ENCODE measurements at places on chromosomes 6 and 20. TPM values are rescaled to one million over a fixed set of nuclear protein-coding genes. Genes with fewer than 3 reads are reported as not detected.

- no peak for DNase-seq
Measured at GRCh38 chr6:53828215-53828614, 33.4 kb downstream of the LRRC1 start.

PRR18 gene
- 0.50 TPM for total RNA-seq

TMC2 gene
- total RNA-seq: not detected

GRCh38 chr20:35772563-35773058 lies 796 bp downstream of the PHF20 start:
- no peak for DNase-seq

MACROD2 gene
- 1.0 TPM for total RNA-seq

- DNase-seq: no peak
Measured at GRCh38 chr6:22598339-22598738, 29.0 kb downstream of the HDGFL1 start.

DNA sequence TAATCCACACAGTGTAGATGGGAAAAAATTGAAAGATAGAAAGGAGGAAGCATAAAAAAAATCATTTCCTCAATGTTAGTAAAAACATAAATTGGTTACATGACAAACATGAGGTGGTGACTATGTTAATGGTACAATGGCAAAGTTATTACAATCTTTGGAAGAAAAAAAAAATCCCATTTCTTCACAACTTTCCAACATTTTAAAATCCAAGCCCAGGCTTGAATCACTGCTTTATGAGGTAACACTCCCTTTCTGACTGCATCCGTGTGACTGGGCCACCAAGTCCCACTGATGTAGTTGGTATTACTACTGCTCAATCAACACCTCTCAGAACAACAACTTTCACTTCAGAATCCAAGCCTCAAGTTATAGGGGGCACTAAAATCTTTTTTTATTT lies 160.4 kb downstream of the BTBD9 start:
- no peak for DNase-seq

- no peak for DNase-seq
Measured at GRCh38 chr6:3402310-3403237, 54.3 kb downstream of the SLC22A23 start.

DNA sequence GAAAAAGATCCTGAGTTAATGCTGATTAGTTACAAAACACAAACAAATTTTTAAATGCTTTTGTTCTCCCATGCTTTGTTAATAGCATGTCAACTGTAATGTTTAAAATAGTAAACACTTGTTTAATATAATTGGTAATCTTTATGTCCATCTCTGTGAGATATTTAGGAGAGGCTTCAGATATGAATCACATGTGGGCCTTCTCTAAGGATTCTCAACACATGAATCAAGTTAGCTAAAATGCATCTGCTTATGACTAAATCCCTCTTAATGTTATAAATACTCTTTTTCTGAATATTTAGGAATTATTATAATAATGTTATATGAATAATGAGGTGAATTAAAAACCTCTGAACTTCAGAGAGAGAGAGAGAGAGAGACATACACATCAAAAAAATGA lies 345.9 kb upstream of the MANEA start:
- no peak for DNase-seq

SLC22A16 gene
- total RNA-seq: not detected

- peak; percentile 54 for DNase-seq
Measured at GRCh38 chr6:152338335-152339125, 298.6 kb downstream of the SYNE1 start.

PTK6 gene
- total RNA-seq: not detected

GRCh38 chr20:62548471-62548870 lies 72.7 kb upstream of the GATA5 start:
- DNase-seq: no peak

AVP gene
- not detected for total RNA-seq

DNA sequence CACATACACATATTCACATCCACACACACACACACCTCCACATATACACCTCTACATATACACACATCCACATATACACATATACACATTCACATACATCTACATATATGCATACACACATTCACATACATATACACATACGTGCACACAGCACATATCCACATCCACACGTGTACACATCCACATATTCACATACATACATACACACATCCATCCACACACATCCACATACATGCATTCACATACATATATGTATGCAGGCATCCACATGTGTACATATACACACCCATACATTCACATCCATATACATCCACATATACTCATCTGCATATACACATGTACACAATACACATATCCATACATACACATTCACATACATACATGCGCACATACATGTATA lies 25.6 kb upstream of the NKX2-2 start:
- DNase-seq: no peak

- no peak for DNase-seq
Measured at GRCh38 chr6:12436683-12437082, 146.5 kb downstream of the EDN1 start.

- no peak for DNase-seq
Measured at GRCh38 chr6:3277251-3277650, 18.5 kb downstream of the PSMG4 start.

GRCh38 chr6:87683890-87684289 lies 18.1 kb downstream of the AKIRIN2 start:
- DNase-seq: no peak

GRCh38 chr6:159061805-159062563 lies 17.2 kb upstream of the TAGAP start:
- DNase-seq: no peak

- DNase-seq: peak; percentile 66
Measured at GRCh38 chr6:161631676-161632194, 357.9 kb upstream of the AGPAT4 start.

ZFP57 gene
- not detected for total RNA-seq

DNA sequence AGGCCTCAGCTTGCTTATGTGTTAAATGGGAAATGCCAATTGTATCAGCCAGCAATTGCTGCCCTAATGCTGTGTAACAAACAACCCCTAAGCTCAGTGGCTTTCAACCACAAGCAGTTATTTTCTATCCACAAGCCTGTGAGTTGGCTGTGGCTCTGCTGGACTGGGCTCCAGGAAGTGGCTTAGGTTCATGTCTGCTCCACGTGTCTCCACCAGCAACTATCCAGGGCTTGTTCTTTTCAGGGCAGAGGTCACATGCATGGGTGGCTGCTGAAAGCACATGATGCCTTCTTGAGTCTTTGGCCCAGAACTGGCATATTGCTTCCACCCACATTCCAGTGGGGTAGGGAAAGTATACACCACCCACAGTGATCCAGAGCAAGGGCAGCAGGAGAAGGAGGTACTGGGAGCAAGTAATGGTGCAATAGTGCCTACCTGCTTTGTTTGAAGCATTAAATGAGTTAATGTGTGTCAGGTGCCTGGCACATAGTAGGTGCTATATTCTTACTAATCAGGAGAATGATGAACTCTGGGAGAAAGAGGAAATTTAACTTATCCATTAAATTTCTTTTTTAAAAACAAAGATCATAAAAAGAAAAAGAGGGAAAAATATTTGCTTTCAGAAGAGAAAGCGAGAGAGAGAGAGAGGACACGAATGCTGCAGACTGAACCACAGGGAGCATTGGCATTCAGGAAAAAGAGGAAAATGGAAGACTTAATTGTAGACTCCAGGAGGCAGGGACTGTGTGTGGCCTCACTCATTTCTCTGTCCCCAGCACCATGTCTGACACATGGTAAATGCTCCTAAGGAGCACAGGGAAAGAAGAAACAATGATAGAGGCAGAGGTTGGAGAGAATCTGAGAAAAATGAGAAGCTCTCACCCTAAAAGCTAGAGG lies 25.2 kb upstream of the RNF24 start:
- no peak for DNase-seq

DNA sequence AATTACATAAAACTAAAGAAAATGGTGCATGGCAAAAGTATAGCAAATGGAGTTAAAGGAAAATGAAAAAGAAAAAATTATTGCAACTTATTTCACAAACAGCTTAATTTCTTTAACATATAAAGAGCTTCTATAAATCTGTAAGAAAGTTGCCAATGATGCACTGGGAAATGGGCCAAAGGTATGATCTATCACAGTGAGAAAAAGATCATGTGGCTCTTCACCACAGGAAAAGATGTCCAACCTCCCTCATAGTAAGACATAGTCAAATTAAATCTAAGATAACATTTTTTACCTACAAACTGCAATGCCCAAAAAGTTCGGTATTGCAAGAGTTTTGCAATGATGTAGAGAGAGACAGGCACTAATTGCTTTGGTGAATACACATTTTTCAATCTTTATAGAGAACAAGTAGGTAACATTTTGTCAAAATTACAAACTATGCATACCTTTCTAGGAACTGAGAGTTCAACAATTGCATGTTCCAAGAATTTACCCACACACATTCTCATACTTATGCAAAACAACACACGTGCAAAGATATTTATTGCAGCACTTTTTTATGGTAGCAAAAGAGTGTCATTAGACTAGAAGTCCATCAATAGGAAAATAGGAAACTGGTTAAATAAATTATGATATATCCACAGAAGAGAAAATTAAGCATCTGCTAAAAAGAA lies 372.6 kb downstream of the QKI start:
- no peak for DNase-seq
